Regular cardiac myocyte (primary cell): ENCODE measurements at places on chromosomes 16 and 17. TPM values are rescaled to one million over a fixed set of nuclear protein-coding genes. Genes with fewer than 3 reads are reported as not detected.

The MEAK7 gene
- 27.9 and 29.7 TPM in 2 replicates for total RNA-seq

The PRSS53 gene
- total RNA-seq = 1.9 and 5.4 TPM in 2 replicates

The CFAP119 gene
- total RNA-seq = 1.4 and 2.7 TPM in 2 replicates

The STH gene
- not detected in 2 replicates for total RNA-seq

The SLC16A11 gene
- total RNA-seq = 0.85 TPM in 1 of 2 replicates, not detected in the other

The WBP2 gene
- total RNA-seq = 19.4 and 23.1 TPM in 2 replicates

The PAFAH1B1 gene
- total RNA-seq = 84.4 and 85.7 TPM in 2 replicates

The ZACN gene
- total RNA-seq = not detected in 2 replicates

The SLC16A13 gene
- 0.28 and 1.2 TPM in 2 replicates for total RNA-seq

The WIPF2 gene
- total RNA-seq = 6.5 and 7.1 TPM in 2 replicates

The PIK3R5 gene
- total RNA-seq = under 0.01 and 0.38 TPM in 2 replicates

The SLC12A3 gene
- total RNA-seq = not detected in 2 replicates

The MEIOC gene
- total RNA-seq = under 0.01 TPM in 2 replicates

The KRT14 gene
- 0.38 and 0.56 TPM in 2 replicates for total RNA-seq

The WNT9B gene
- under 0.01 TPM in 1 of 2 replicates, not detected in the other for total RNA-seq

The SLC47A1 gene
- total RNA-seq = 0.19 and 0.85 TPM in 2 replicates

The SPNS1 gene
- total RNA-seq = 24.8 and 26.5 TPM in 2 replicates

The PIRT gene
- not detected in 2 replicates for total RNA-seq

The FTSJ3 gene
- total RNA-seq = 116 and 168 TPM in 2 replicates

The SPIRE2 gene
- 0.77 and 1.1 TPM in 2 replicates for total RNA-seq

The ARHGAP23 gene
- total RNA-seq = 9.3 and 17.6 TPM in 2 replicates

The NLGN2 gene
- total RNA-seq = 2.3 and 4.2 TPM in 2 replicates

The KRTAP1-5 gene
- total RNA-seq = 1.9 and 5.1 TPM in 2 replicates

The PPY gene
- not detected in 2 replicates for total RNA-seq

The SYT17 gene
- total RNA-seq = under 0.01 TPM in 2 replicates

The ITGAL gene
- not detected in 2 replicates for total RNA-seq

The SCO1 gene
- 19.4 and 23.6 TPM in 2 replicates for total RNA-seq

The EVPLL gene
- total RNA-seq = not detected in 2 replicates

The MLST8 gene
- total RNA-seq = 20.3 and 34.1 TPM in 2 replicates

The CDYL2 gene
- 6.5 and 7.5 TPM in 2 replicates for total RNA-seq

The TBC1D16 gene
- total RNA-seq = 20.0 and 24.0 TPM in 2 replicates

The HAP1 gene
- under 0.01 TPM in 2 replicates for total RNA-seq

The KRT28 gene
- total RNA-seq = not detected in 2 replicates

The RPTOR gene
- 16.6 and 19.7 TPM in 2 replicates for total RNA-seq

The SEPTIN12 gene
- not detected in 2 replicates for total RNA-seq

The ALOX15 gene
- total RNA-seq = not detected in 2 replicates

The PLD6 gene
- total RNA-seq = 2.3 and 3.9 TPM in 2 replicates

The FBXW10 gene
- total RNA-seq = 0.28 TPM in 1 of 2 replicates, not detected in the other

The MVD gene
- total RNA-seq = 41.0 and 45.1 TPM in 2 replicates

The SOX15 gene
- 0.28 and 0.38 TPM in 2 replicates for total RNA-seq

The SOCS7 gene
- total RNA-seq = 12.4 and 12.7 TPM in 2 replicates

The LITAFD gene
- not detected in 2 replicates for total RNA-seq

The KRT31 gene
- not detected in 2 replicates for total RNA-seq

The C1QTNF8 gene
- not detected in 2 replicates for total RNA-seq

The RAB11FIP4 gene
- 0.19 and 0.28 TPM in 2 replicates for total RNA-seq

The RMI2 gene
- 4.5 and 13.4 TPM in 2 replicates for total RNA-seq

The KREMEN2 gene
- total RNA-seq = under 0.01 TPM in 1 of 2 replicates, not detected in the other

The CCDC200 gene
- not detected in 2 replicates for total RNA-seq

The GAS7 gene
- 0.38 and 0.85 TPM in 2 replicates for total RNA-seq

The NUPR1 gene
- 4.6 and 7.9 TPM in 2 replicates for total RNA-seq
